ENCODE measurements at places on chromosomes 3 and 15.

DNA sequence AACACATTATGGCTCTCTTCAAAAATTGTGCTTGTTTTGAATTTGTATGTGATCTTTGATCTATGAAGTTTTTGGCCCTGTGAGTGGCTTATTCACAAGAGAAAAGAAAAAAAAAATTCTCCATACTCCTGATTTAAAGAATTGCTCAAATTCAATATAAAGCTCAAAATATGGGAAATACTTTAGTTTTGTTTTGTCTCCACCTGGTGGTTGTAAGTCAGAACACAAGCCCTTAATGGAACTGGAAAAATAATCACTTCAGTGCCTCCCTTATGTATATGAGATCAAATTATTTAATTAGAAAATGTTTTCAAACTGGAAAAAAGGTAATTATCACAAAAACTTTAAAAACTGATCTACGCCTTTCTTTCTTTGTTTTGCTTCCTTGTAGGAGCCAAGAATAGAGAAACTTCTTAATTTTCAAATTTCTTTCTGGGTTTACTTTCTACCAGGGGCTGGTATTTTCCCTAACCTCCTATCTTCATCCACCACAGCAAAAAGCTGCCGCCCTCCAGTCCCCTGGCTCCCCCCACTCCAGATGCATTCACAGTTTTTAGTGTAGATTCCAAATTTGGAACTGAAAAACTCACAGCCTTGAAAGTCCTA is 50.6 kb downstream of the SERP1 start:
- DNase-seq: peak; percentile 63

GRCh38 chr3:189737619-189738018 is 106.4 kb downstream of the TP63 start:
- DNase-seq: no peak

DNA sequence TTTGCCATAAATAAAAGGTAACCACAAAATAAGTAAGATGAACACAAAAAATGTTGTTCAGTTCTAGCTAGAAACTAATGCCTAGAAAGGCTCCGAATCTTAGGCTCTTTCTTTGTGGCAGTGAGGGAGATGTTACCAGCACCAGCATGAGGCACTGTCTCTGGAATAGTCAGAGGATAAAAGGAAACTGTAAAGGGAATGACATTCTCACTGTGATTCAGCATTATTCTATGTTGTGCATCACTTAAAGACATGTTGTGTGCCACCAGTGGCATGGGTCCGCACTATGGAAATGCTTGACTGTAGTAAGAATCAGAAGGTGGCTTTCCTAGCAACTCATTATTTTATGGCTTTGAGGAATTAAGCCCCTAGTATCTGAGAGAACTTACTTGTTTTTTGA is 70.8 kb downstream of the SEC22A start:
- peak; percentile 72 for DNase-seq

GRCh38 chr15:62647202-62647842 is 395.2 kb upstream of the TPM1 start:
- peak; percentile 85 for DNase-seq

DNA sequence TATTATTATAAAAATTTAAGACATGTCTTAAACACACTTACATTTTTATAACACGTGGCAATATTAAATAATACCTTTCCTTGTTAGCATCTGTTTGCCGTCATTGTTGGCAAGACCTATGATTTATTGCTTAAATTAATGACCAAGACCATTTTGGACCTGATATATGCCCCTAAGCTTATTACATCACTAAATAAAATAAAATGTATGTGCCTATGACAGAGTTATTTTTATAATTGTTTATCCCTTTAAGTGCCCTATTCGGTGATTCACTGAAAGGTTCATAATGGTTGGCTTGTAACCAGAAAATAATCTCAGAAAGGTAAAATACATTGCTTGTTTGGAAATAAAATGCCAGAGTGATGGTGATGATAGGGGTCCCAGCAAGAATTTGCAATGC is 17.5 kb downstream of the CDIN1 start:
- no peak for DNase-seq

DNA sequence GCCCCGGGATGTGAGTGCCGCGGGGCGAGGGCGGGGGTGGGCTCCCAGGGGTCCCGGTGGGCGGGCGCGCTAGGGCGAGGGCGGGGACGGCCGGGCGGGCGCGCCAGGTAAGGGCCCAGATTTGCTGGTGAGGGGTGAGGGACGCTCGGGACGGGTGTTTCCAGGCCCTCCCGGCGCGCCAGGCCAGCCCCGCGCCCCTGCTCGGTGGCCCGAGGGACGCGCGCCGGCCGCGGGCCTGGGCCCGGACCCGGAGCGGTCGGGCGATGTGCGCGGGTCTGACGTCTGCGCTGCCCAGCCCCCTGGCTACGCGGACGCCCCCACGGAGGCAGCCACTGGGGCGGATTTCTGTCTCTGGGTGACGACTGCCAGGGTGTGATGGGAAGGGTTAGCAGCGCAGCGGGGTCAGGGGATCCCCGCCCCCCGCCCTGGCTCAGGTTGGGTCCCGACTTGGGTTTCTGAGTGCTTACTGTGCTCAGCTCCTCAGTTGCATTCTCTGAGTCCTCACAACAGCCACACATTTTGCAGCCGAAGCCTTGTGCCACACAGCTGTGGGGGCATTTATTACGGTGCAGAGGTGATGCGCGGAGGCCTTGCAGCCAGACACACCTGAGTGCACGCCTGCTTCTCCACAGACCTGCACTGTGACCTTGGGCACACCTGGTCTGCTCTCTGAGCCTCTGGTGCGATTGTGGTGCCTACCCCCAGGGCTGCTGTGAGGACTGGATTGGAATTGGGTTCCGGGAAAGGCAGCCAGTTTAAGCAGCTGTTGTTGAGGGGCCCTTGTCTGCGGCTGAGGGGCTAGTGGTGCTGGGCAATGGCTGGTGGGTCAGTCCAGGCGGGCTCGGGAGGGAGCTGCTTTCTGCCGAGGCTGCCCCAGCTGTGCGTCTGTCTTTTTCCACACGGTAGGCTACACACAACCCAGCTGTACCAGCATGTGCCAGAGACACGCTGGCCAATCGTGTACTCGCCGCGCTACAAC is 523 bp downstream of the HDAC11 start:
- DNase-seq: no peak

DNA sequence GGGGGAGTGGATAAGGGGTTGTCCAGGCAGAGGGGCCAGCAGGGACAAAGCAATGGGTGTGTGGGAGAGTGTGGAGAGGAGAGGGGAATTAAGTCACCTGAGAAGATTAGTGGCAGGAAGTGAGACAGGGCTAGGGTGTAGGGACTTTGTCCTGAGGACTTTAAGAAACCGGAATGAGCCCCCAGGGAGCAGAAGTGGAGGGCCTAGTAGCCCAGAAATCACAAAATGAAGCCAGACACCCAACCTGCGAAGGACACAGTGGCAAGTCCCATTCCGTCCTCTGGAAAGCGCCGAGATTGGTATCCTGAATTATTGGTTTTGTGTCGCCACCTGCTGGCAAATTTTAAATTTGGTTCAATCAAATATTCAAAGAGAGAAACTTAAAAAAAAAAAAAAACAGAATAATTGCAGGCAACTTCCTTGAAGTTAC is 78.0 kb upstream of the SLC25A36 start:
- DNase-seq: peak; percentile 53

DNA sequence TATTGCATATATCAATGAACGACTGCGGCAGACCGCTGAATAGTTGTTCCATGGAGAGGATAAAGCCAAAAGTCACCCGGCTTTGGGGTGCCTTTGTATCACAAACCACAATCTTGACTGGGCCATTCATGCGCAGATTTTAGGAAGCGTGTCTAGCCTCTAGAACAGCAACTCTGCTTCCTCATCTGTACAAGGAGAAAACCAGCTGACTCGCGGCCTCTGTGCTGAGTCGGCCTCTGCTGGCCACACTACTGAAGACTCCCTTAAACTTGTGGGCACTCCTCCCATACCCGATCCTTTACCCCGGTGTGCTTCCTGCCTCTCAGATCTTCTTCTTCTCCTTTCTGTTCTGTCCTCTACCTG is 872 bp downstream of the DLEC1 start:
- peak; percentile 56 for DNase-seq

DNA sequence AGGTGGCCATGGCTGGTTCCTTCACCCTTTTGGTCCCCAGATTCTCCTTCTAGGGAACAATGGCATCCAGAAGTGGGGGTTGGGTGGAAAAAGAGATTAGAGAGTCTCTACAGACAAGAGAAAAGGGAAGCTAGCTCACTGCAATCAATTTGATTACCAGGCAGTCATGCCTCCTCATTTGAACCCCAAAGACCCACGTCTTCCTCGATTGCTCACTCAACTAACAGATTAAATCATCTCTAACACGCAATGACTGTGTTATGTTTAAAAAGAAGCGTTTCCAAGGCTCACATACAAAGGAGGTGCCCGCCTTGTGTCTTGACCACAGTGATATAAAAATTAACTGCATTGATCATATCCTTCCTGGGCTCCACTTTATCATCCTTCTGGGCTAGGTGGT is 57.6 kb downstream of the BHLHE40 start:
- DNase-seq: no peak

DNA sequence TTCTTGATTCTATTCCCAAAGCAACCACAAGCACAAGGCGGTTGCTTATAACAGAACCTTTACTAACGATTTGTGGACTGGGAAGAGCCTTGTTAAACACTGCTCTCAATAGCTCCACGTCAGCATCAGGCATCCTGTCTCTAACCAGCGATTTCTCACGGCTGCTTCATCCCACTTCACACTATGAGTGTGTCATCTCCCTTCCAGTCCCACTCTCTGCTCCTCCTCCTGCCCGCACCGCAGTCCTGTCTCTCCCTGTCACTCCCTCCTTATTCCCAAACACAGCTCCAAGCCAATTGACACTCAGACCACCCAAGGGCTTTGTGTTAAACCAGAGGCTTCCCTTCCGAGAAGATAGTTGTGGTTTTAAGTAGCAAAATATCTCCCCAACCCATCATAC is 94.8 kb downstream of the ABHD5 start:
- DNase-seq: peak; percentile 55

DNA sequence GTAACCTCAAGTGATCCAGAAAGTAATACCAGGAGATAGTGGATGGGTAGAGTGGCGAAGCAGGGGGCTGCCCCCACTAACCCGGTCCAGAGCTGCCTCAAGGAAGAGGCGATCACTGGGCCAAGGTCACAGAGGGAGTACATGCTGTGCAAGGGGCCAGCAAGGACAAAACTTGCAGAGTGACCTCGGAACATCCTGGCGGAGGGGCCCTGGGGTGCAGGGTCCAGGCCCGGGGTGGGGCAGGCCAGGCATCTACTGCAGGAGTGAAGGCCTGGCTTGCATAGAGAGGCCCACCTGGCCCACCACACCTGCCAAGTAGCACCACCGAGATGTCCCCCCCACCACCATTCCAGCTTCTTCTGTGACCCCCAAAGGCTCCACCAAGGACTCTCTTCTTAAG is 17.6 kb downstream of the IQSEC1 start:
- no peak for DNase-seq

GRCh38 chr3:143464850-143465249 is 345.3 kb downstream of the CHST2 start:
- DNase-seq: peak; percentile 15

- peak; percentile 48 for DNase-seq
Measured at GRCh38 chr15:71195242-71195641, 80.0 kb downstream of the THSD4 start.

DNA sequence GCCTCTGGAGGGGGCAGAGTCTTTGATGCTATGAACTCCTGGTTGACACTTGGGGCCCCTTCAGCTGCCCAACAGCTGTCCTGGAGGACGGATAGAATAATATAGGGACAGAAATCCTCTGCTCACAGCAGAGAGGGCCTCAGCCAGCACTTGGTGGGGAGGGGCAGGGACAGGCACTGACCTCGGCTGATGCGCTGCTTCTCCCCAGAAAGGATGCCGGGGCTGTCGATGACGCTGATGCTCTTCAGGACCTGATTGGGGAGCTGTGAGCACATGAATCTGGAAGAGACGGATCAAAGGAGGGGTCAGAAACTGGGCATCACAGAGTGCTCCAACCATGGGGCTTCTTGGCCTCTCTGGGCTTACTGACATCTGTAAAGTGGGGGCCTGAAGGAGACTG is 29.5 kb downstream of the EHD4 start:
- DNase-seq: no peak

DNA sequence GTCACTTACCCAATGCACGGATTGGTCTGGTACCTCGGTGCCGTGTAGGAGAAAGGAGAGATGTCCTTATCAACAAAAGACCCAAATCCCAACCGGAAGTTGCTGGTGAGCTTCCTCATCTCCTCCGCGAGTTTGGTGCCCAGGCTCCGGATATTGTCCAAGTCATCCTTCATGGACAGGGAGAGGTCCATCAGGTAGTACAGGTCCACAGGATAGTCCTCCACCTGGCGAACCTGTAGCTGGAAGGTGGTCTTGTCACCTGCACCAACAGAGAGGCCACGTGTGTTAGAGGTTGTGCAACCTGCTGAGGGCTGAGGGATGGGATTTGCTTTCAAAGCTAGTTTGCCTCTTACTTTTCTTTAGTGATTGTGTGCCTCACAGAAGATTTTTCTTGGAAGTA is 38.9 kb downstream of the ITGB5 start:
- DNase-seq: no peak

- DNase-seq: peak; percentile 39
Measured at GRCh38 chr15:75785771-75786574, 57.3 kb upstream of the UBE2Q2 start.

DNA sequence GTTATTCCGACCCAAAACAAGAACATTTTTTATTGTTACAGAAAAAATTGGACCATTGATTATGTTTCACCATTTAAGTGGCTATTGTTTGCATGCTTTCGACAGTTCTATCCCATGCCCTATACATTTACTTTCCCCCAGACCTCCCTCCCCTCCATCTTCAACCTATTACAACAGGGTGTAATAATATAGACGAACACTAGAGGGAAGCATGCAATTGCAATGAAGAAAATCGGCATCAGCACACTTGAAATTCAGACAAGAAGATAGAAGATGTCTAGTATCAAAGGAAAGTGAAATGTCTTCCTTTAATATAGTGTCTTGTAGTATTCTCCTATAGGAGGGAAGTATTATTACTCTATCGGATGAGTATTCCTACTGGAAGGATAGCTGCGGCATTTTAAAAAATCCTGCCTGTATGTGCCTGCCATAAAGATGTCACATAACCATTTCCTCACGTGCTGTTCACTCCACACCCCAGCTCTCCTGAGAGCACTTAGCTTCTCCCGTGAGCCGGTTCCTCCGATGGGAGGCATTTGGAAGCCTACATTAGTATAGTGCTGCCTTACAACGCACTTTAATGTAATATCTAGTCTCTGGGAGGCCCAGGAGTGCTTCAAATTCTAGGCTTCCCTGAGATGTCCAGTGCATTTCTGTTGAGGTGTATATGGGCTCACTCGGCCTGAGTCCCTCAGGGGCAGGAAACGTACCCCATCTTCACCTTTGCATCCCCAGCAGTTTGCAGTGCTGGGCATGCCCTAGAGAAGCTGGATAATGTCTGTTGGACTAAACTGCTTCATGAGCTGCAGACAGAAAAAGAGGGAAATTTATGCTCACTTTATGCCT is 17.8 kb upstream of the ERICH6 start:
- DNase-seq: peak; percentile 65

DNA sequence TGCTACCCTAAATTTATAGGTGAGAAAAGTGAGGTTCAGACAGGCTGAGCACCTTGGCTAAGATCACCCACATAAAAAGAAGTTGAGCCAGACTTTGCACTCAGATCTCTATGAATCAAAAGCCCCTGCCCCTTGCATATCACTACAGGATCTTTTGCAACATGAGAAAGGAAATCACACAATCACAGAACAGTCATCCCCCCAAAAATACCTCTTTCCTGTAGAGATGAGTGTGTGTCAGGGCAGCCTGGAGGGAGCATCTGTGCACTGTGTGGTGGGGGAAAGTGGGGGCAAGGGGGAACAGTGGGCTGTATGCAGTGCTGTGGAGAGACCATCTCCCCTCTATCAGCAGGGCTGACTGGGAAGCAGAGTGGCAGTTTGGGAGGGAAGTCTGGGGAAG is 46.6 kb downstream of the EPHB3 start:
- no peak for DNase-seq
